ENCODE measurements at places on chromosomes 4 and X.

DNA sequence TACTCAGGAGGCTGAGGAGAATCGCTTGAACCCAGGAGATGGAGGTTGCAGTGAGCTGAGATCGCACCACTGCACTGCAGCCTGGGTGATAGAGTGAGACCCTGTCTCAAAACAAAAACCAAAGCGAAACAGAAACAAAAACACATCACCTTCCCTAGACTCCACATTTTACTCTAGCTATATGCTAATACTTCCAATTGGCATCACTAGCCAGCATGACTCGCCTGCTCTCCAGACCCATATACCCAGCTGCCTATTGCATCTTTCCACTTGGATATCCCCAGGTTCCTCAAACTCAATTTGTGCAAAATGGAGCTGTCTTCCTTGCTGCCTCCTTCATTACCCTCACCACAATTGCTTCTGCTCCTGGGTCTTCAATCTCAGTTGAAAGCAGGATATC, 22.4 kb upstream of the LAP3 start:
- DNase-seq = no peak

DNA sequence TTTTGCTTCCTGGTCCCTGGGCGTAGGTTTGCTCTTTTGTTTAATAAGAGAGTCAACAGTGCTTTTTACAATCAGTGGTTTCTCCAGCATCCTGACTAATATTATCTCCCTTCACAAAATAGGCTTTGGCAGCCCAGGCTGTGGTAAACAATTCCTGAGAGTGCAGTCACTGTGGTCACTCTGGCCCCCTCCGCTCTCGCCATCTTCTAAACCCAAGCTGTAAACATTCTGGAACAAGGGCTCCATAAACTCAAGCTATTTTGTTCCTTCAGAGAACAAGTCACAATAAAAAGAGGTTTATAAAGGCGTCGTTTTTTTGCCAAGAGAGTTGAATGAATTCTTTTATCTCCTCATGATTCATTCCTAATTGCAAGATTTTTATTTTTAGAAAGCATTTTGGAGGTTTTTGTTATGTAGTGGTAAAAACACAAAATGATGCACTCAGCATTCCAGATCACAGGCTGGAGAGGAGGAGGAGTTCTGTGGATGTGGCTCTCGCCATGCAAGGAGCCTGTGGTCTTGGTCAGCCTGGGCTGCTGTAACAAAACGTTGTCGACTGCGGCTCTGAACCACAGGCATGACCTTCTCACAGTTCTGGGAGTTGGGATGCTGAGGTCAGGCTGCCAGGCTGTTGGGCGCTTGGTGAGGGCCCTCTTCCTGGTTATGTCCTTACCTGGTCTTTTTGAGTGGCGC, 486.4 kb upstream of the FAT1 start:
- no peak for DNase-seq

GRCh38 chr4:5638976-5639375, 69.4 kb downstream of the EVC2 start:
- no peak for DNase-seq

GRCh38 chr4:73922766-73923630, 53.8 kb downstream of the CXCL1 start:
- no peak for DNase-seq

DNA sequence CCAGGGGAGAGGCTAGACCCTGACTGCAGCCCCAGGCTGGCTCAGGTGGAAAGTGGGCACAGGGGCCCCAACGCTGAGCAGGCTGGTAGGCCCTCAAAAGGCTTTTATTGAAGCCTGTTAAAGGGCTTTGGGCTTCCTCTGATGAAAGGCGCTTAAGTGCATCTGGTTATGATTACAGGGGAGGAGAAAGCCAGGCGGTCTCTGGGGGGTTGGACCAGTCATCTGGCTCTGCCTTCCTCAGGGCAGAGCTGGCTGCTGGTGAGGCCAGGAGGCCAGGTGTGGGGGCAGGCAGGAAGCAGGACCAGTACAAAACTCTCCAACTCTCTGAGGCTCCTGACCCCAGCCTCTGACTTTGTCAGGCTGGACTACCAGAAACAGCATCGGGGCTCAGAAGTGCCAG, 68.8 kb upstream of the BCOR start:
- no peak for DNase-seq

DNA sequence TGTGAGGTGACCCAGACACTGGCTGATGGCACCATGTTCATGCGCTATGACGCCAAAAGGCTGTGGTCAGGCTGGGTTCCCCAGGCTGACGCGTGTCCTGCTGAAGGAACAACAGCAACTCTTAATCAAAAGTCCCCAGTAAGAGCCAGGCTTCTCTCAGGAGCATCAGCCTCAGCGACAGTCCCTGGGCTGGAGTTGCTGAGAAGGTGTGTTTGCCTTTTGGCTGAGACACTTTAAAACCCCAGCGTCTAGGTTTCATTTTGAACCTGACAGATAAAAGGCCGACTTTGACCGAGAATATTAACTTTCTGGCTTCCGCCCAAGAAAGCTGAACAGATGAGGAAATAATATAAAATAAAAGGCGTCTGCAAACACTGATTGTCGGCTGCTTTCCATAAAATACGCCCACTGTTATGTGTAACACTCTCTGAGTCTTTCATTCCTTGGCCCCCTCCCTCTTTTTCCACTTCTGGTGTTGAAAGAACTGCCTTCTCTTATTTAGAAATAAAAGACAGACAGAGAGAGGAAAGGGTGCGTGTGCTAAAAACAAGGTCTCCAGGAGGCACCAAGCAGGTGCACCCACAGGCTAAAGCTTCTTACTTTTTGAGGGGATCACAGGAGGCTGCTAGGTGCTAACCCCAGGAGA, 373.6 kb downstream of the MID1IP1 start:
- DNase-seq = no peak

DNA sequence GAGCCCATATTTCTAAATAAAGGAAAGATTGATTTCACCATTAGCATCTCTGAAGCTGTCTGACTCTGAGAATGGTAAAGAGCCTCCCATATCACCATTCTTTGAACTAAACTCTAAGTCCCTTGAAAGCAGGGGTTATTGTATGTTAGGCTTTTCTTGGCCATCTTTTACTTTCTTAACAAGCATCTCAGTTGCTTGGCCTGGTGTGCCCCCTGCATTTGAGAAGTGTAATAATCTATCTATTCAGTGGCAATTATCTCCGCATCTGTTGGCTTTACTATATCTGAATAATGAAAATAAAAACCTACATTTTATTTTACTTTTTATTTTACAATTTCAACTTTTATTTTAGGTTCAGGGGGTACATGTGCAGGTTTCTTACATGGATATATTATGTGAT, 128.3 kb upstream of the ARMCX2 start:
- DNase-seq = no peak

DNA sequence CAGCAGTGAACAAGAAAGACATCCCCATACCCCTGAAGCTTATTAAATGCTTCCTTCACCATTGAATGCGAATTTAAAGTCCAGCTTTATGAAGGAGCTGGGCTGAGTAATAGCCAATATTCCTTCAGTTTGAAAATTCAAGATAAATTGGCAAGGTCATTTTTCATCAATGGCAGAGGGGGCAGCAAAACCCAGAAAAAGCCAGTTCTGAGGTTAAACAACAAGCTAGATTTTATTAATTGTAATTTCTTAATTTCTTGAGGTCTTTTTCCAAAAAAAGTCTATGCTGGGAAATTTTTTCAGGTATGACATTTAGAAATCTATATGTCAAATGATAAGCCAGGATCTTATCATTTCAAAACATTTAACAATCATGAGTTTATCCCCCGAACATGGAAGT, 808.9 kb downstream of the RPA4 start:
- DNase-seq = no peak

- DNase-seq = no peak
These were observed 127.9 kb downstream of the CHRDL1 start for GRCh38 chrX:110667706-110668105.

DNA sequence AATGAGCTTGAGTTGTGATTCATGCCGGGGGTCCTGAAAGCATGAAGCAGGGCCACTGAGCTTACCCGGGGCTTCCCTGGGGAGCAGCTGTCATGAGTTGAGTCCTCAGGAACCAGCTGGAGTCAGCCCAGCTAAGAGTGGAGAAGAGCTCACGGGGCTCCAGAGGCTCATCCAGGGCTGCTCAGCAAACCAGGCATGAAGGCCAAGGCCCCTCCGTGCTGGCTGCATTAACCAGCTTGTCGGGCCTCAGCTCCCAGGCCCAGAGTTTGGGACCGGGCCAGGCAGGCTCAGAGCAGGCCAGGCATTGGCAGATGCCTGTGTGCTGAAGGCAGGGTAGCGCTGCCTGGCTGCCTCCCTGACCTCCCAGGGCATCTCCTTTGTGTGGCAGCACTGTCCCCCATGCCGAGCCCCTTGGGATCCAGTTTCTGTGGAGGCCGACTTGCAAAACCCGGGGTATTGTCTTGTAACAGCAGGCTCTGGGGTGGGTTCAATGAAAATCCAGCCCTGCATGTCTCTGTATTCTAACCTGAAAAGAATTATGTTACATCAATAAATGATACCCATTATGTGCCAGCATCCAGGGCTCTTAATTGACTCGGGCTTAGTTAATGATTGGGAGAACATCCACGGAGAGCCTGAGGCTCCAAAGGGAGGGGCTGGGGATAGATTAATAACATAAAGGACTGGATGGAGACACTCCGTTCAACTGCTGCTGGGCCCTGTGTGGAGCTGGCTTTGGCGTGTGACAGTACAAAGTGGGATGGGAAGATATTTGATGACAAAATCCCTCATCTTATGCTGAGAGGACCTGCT, 68.0 kb upstream of the MSX1 start:
- no peak for DNase-seq

- DNase-seq = no peak
These were observed 1047.7 kb downstream of the STIM2 start for GRCh38 chr4:27908356-27908755.

DNA sequence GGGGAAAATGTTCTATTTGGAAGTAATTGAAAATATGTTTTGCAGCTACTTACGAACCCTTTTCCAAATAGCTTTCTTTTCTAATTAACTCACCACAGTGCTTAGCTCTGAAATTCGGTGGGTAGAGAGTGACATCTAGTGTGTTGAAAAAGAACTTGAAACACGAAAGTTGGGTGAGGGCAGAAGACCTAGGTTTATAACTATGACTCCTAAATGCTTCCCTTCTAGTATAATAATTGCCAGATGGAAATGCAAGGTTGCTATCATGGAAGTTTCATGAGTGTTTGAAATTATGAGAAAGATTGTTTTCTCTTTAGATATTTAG, 77.3 kb upstream of the NOCT start:
- DNase-seq = no peak

GRCh38 chr4:78410676-78411075, 140.9 kb upstream of the ANXA3 start:
- DNase-seq = no peak

DNA sequence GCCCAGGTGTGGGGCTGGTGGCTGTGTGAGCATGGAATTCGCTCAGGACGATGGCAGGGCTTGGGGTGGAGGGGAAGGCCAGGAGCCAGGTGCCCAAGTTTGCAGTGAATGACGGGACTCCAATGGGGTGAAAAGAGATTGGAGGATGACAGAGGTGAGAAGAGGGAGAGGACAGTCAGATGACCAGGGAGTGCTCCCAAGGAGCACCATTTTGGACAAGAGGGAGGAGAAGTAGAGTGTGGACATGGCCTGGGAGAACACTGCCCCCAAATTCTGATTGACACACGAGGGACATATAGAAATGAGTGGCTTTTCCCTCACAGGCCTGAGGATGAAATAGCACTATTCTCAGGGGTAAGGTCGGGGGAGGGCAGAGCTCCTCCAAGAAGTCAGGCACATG, 6.7 kb downstream of the MRFAP1 start:
- no peak for DNase-seq

DNA sequence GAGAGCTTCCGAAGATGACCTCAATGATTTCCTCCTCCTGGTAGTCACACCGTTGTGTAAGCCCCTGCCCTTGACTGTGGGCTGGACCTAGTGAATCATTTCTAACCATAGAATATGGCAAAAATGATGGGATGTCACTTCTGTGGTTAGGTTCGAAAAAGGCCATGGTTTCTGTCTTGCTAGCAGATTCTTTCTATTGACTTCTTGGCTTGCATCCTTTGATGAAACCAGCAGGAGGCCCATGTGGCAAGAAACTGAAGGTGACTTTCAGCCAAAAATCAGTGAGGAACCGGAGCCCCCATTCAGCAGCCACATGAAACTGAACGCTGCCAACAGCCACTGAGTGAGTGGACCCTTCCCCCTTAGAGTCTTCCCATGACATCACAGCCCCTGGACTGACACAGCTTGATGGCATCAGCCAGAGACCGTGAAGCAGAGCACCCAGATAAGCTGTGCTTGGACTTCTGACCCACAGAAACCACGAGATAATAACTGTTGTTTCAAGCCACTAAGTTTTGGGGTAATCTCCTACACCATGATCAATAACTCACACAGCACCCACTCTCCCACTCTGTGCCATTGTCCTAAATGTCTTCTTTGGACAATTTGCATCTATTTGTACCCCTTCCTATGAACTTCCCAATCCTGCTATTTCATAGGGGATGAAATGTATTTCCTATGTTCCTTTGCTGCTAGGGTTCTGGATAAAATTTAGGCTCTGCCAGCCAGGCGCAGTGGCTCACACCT, 148.0 kb upstream of the STX18 start:
- no peak for DNase-seq

DNA sequence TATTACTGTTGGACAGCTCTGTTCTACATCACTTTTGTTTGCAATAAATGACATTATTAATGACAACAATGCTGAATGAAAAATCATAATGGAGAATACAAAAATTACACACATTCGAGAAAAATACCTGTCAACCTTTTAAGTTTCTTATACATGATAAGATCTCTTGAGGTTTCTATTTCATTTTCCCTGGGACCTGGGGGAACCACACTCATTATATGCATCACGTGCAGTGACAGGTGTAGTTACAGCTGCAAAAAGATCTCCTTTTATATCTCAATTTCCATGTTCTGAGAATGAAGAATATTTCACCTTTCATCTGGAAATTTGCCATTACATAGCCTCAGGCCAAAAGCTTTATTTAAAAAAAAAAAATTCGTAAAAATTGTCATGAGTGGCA, 1347.0 kb upstream of the AGA start:
- no peak for DNase-seq

DNA sequence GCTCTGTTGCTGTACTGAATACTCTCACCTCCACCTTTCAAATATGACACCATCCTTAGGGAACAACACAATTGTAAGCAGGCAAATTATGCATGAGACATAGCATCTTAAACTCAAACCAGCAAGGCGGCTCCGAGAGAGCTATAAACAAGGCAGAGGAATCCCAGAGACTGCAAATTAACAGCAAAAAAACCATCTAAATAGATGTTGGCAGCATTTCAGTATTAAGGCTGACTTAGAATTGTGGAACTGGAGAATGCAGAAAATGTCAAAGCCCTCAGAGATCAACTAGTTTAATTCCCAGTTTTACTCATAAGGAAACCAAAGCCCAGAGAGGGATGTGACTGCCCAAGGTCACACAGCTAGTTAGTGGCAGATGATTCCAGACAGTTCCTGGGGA, 37.2 kb upstream of the SPANXC start:
- no peak for DNase-seq

- no peak for DNase-seq
These were observed 8.9 kb upstream of the AGA start for GRCh38 chr4:177451108-177451500.

DNA sequence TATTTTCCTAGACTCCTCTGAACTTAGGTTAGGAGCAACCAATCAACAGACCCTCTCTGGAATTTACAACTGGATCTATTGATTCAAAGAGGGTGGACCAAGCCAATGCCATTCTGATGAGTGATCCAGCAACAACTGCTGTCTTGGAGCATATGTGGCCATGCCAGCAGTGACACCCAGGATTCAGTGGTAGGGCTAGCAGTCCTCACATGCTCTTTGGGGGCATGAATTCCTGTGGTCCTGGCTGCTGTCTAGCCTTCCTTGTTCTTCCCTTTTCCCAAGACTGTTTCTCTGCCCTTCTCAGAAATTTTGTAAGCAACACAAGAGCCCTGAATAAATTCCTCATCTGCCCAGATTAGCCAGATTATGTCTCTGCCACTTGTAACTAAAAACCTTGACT, 61.5 kb upstream of the GATB start:
- no peak for DNase-seq
